ENCODE measurements at places on chromosomes 2 and 18.

DNA sequence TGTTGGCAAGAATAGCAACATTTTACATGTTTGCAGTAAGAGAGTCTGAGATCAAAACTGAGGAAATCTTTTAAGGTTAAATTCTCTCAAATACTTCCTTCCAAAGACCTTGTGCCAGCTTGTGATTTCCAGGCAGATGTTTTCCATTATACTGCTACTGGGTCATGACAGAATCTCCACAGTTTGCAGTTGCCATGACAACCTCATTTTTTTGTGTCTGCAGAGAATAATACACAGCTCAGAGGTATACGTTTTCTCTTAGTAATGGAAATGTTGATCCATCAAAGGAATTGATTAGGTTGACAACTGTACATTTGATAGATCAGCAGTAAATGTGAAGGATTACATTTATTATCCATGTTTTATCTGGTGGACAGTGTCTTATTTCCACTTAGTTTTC, 29.1 kb upstream of the CSRNP3 start:
- peak; percentile 70 for DNase-seq

- no peak for DNase-seq
Measured at GRCh38 chr18:56299740-56300139, 338.7 kb downstream of the TXNL1 start.

GRCh38 chr2:49069829-49070228, 84.5 kb downstream of the FSHR start:
- DNase-seq = no peak

DNA sequence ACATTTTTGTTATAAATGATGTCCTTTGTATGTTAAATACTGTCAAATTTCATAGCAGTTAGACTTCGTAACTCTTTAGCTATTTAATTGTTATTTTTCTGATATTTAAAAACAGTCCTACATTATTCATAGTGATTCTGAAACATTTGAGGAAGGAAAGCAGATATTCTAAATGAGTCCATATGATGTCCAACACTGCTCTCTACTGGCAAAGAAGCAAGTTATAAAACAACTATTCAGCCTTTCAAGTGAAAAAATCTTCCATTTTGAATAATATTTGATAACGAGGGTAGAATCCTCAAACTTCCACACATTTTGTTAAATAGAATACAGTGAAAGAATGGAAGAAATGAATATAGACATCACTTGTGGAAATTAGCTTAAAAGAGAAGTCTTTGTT, 220.8 kb downstream of the GULP1 start:
- DNase-seq = peak; percentile 48

DNA sequence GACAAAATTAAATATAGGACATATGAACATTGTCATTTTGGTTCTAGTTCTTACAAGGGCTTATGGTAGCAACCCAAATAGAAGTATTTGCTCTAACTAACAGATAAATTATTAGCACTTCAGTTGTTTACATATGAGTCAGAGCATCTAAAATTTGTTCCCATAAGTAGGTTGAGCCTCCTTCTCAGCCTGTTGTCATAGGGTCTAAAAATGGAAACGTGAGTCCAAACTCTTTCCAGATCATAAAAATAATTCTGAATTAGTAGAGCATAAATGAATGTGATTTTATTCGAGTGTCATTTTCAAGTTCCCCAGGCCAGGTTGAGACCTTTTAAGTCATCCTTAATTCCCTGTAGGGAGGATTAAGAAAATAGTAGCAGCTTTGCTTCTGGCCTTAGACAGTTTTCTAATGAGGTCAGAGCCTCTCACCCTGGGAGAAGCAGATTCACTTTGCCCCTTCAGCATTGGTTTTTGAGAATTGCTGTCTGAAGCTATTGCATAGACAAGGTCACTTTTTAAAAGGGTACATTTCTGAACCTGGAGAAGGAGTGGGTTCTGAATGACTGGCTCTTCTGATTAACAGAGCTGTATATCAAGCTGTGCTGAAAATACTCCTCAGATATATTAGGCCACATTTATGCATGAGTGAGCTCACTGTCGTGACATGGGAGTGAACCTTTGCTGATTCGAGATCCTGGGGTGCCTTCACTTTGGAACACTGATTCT, 164.3 kb downstream of the NEDD4L start:
- DNase-seq = no peak

- DNase-seq = no peak
Measured at GRCh38 chr2:187497858-187498463, 49.9 kb upstream of the CALCRL start.

- DNase-seq = no peak
Measured at GRCh38 chr2:37192551-37192950, 3.7 kb upstream of the CEBPZOS start.

DNA sequence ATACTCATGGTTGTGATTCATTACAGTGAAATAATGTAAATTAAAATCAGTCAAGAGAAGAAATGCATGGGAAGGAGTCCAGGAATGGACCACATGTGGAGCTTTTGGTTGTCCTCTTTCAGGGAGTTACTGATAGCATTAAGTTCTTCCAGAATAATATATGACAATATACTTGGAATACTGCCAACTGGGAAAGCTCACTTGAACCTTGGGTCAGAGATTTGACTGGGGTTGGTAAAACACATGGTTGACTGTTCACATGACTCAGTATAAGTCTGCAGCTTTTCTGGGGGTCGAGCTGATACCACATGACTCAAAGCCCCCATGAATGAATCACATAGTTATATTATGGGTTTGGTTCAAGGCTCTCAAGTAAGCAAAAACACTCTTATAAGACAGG, 1109.0 kb upstream of the CHAC2 start:
- DNase-seq = peak; percentile 4

GRCh38 chr2:48161628-48162027, 255.3 kb upstream of the FBXO11 start:
- DNase-seq = no peak

GRCh38 chr2:215918901-215919599, 94.3 kb downstream of the MREG start:
- DNase-seq = no peak

DNA sequence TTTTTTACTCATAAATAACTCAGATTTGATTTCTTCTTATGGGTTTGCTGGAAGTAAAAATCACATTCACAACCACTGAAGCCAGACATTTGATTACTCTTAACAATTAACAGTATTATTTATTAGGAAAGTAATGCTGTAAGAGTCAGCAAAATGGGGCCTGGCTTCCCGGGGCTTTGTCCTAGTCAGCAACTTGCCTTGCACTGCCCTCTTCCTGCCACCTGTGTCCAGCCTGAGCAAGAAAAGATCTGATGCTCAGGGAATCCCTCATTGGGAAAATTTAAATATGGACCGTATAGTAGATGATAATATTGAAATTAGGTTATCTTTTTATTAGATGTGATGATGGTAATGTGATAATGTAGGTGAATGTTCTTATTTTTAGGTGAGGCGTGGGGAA, 30.8 kb upstream of the ACYP2 start:
- no peak for DNase-seq

DNA sequence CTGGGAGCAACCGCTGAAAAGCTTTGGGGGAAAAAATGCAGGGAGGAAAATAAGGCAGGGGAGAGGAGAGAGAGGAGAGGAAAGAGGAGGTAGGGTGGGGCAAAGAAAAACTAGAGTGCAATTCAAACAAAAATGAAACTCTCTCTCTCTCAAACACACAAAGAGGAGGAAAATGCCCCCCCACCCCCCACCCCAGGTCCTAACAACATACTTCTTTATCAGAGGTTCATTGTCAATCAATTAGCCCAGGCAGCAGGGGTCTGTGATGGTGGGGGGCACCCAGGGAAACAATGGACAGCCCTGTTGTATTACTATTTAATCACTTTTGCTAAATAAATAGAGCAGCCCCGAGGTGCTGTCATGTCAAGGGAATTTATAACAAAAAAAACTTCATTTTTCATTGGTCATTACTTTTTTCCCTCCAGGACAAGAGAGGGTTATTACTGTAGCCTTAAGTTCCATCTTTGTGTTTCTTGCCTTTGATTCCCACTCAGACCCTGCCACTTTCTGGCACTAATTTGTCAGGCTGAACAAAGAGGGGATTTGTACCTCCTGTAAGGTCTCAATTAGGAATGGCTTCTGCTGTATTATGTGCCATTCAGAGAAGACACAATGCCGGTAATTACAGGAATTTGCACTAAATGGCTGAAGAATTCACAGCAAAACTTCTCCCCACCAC, 55.0 kb downstream of the PLEKHM3 start:
- no peak for DNase-seq

DNA sequence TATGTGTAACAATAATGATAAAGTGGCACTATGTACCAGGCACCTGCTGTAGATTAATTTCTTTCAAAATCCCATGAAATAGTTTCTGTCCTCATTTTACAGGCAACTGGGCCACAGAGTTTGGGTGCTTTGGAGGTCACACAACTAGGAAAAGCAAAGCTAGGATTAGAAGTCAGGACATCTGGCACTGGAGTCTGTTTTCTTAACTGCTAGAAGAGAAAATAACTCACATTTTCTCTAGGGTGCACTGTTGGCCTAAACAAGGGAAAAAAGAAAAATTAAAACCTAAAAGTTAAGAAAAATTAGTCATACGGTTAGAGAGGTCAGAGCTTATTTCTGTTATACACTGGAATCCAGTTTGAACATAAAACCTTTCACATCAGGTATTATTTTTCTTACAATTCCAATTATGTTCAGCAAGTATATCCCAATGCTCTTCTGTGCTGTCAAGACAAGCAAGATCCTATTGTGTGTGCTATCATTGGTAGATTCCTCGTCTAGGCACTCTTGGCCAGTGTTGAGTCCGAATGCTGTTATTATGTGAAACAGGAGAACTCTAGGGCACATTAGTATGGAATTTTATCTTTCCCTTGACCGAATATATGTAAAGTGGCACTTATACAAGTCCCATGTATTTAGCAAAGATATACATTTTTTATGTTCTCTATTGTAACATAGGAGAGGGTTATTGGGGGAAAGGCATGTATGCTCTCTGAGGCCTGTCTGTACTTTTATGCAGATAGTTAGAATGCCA, 1.5 kb upstream of the OSGEPL1 start:
- DNase-seq = no peak

- no peak for DNase-seq
Measured at GRCh38 chr2:11985817-11986566, 239.6 kb downstream of the LPIN1 start.

DNA sequence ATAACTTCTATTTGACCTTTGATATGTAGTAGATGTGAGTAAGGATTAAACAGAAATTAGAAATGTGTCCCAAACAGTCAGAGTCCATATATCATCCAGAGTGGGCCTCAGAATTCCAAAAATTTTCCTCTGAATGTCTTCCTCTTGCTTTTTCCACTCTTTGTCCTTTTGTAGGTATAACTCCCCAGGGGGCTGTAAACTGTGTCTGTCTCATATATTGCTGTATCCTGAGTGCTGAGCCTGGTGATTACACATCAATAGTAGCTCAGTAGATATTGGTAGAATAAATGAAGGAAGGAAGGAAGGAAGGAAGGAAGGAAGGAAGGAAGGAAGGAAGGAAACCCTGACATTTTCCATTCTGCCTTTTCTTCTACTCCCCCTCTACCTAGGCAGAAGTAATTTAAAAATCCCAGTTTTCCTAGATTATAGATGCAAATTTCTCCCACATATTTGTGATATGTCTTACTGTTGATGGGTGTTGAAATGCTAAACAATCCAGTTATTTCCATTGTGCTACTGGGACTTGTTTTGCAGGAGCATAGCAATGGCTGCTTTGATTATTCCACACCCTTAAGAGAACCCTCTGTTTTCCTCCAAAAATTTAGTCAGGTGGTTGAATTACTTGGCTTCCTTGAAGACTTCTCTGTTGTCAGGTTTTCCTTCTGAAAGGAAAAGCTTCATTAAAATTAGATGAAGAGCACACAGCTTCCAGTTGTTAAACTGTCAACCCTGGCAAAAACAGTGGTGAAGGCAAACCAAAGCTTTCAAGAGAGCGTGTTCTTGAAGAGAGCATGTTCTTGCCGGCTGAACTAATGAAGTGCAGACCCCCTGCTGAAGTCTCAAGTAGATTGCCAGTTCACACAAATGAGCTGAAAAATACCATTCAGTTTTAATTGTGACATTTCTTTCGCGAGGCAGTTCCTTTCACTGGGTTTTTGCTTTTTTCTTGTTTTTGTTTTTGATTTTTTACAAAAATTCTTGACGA, 147.8 kb downstream of the KCNE4 start:
- DNase-seq = no peak

DNA sequence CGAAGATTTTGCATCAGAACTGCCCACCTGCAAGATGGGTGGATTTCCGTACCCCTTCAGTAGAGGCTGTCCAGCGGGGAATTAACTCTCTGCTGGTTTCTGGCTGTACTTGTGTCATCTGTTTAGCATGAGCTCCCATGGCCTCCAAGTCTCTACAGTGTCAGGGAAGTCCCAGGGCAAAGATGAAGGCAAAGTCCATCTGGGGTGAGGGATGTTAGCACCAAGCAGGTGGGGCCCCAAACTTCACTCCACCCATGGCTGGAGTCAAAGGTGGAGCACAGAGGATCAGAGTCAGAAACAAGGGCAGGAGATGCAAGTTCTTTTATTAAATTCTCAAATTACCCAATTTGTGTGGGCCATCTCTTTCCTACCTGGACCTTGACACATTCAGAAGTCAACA, 78.0 kb downstream of the TNFRSF11A start:
- no peak for DNase-seq

- DNase-seq = no peak
Measured at GRCh38 chr2:101410746-101411145, 23.4 kb upstream of the CREG2 start.

DNA sequence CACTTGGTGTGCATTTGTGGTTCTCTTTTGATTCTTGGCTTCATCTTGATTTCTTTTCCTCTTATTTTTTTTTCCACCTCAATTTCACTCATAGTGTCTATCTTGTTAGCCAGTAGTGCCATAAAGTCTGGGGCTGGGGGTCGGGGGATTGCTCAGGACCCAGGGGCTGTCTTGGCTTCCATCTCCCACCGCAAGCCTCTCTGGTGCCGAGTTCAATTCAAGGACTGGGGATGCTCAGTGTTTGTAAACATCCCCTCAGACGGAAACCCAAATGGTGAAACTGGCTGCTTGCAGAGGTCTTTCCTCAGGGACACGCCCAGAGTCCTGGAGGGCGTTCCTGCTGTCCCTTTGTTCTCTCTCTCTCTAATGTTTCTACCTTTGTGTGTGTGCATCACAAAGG, 173.3 kb downstream of the TWIST2 start:
- no peak for DNase-seq
